ENCODE measurements at places on chromosomes 1 and 21.

GRCh38 chr1:228339766-228340685, 66.6 kb downstream of the TRIM11 start:
- no peak for DNase-seq

- no peak for DNase-seq
These were observed 1.6 kb downstream of the SYT2 start for GRCh38 chr1:202708456-202709275.

- no peak for DNase-seq
These were observed 66.3 kb downstream of the OMA1 start for GRCh38 chr1:58480191-58480590.

- no peak for DNase-seq
These were observed 133.0 kb upstream of the VAMP3 start for GRCh38 chr1:7638078-7638477.

DNA sequence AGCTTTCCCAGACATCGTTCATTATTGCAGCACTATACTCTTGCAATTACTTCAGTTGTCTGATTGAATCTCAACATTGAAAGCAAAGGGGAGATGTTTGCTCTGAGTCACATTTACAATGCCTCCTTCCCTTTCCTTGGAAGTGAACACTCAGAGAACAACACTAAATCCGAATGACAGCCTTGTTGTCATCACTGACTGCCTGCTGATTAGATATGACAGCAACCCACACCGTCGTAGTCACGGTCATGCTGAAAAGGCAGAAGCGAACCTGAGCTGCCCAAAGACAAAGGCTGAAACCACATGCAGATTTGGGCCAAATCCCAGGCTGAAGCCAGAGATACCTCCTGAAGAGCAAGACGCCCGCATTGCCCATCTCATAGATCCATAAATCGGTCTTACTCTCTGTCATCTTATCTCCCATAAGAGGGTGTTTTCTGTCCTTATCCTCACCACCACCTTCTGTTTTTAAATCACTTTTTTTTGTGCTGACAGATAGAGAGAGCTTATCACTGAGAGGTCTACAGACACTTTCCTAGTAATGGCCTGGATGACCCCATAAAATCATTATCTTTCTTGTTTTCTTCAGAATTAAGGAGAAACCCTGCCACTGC, 47.5 kb downstream of the TMCO4 start:
- no peak for DNase-seq

All from SIG-M5 (cell line).